Liver (tissue), 10 donors: ENCODE measurements at places on chromosomes 1 and 21. TPM values are rescaled to one million over a fixed set of nuclear protein-coding genes. Genes with fewer than 3 reads are reported as not detected.

ARHGEF16 gene
- 2.4 TPM for polyA plus RNA-seq

TMEM61 gene
- polyA plus RNA-seq, result not detected

LCE6A gene
- polyA plus RNA-seq, result not detected

KCNJ10 gene
- polyA plus RNA-seq, result 0.53 TPM

TLR5 gene
- polyA plus RNA-seq, result 2.0 TPM

FCRL1 gene
- polyA plus RNA-seq, result 0.47 TPM

CLIC4 gene
- polyA plus RNA-seq, result 15.0 TPM

C1orf226 gene
- 16.9 TPM for polyA plus RNA-seq

HP1BP3 gene
- polyA plus RNA-seq, result 34.8 TPM

CD1E gene
- 0.09 TPM for polyA plus RNA-seq
